ENCODE measurements at places on chromosomes 7 and 10. TPM values are rescaled to one million over a fixed set of nuclear protein-coding genes. Genes with fewer than 3 reads are reported as not detected.

The KIFBP gene
- total RNA-seq = 12.9 TPM

- DNase-seq = no peak
- no peaks in the 10 kb centered on the region for H3K4me1 ChIP-seq
- no peak overlapping the region for H3K4me3 ChIP-seq
- H3K27me3 ChIP-seq = peaks cover 3% of the 10 kb centered on the region
- no peak overlapping the region for H3K27ac ChIP-seq
Measured at GRCh38 chr7:25187932-25188331, 40.4 kb downstream of the NPVF start.

The SORBS1 gene
- total RNA-seq = 0.69 TPM

The CARD11 gene
- total RNA-seq = 118 TPM

DNA sequence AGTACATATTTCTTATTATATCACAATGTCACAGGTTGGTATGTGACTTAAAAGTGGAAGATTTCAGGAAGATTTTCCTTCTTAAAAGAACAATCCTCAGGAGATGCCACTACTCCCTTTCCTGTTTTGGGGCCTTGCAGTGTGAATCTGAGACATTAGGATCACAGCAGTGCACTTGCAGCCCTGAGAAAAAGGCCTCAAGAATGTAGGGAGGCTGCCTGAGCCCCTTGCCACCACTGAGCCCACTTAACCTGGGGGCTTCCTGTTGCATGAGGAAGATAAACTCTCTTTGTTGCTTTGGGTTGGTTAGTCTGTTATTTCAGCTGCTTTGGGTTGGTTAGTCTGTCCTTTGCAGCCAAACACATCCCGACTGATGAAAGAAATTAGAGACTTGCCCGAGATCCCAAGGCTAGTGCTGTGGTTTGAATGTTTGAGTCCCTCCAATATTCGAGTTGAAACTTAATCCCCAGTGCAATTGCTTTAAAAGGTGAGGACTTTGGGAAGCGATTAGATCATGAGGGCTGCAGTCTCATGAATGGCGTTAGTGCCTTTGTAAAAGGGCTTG lies 151.3 kb upstream of the SP4 start:
- no peak overlapping the region for H3K4me3 ChIP-seq
- H3K27me3 ChIP-seq = no peaks in the 10 kb centered on the region
- H3K27ac ChIP-seq = no peak overlapping the region

- peak overlapping the region; percentile 43 for H3K4me3 ChIP-seq
- peaks cover 2% of the 10 kb centered on the region for H3K36me3 ChIP-seq
- peak; percentile 83 for DNase-seq
- H3K27ac ChIP-seq = peak overlapping the region; percentile 79
- H3K27me3 ChIP-seq = peaks cover 4% of the 10 kb centered on the region
Measured at GRCh38 chr10:49177391-49178355, 10.5 kb downstream of the TMEM273 start.

- no peaks in the 10 kb centered on the region for H3K4me1 ChIP-seq
- H3K4me3 ChIP-seq = no peak overlapping the region
- DNase-seq = no peak
- no peak overlapping the region for H3K27ac ChIP-seq
- peaks cover 7% of the 10 kb centered on the region for H3K27me3 ChIP-seq
- no peaks in the 10 kb centered on the region for H3K36me3 ChIP-seq
Measured at GRCh38 chr10:92714152-92714845, 24.5 kb downstream of the HHEX start.

Data from activated CD4-positive, alpha-beta T cell treated with anti-CD3 and anti-CD28 coated beads for 36 hours (primary cell).